ENCODE measurements at places on chromosomes 3 and 15.

DNA sequence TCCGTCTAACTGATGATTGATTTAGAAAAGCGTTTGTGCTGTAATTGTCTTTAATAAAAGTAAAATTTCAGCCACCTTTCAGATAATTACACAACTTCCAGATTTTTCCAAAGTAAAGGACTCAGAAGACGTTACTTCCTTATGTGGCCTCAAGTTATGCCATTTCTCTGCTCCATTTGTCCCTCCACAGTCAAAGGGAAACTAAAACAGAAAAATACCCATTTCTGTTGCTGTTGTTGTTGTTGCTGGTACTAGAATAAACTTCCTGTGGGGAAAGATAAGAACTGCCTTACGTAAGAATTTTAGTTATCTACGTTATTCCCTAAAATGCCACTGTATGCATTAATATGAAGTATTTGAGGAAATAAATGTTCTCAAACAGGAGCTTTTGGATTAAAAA lies 153.9 kb downstream of the P3H2 start:
- DNase-seq: no peak

- no peak for DNase-seq
Measured at GRCh38 chr3:171971919-171972514, 67.4 kb upstream of the FNDC3B start.

DNA sequence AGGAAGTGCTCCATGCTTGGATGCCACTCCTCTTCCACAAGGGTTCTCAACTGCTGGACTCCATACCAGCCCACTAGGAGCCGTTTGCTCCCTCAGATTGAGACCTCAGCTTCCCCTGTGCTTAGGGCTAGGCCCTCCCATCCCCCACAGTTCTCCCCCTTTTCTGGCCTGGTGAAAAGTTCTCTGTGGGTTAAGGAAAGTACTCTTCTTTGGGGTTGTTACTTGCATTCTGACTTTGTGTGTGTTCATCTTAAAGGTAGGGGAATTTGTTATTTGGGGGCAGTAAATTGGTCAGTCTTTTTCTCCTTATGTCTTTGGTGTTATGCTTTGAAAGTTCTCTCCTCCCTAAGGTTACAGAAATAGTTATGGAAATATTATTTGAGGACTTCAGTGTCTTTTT lies 24.0 kb upstream of the APEH start:
- DNase-seq: no peak

GRCh38 chr15:66773129-66773873 lies 71.3 kb downstream of the SMAD6 start:
- DNase-seq: no peak

GRCh38 chr3:98528474-98529346 lies 3.1 kb upstream of the GPR15 start:
- DNase-seq: no peak

- no peak for DNase-seq
Measured at GRCh38 chr3:76525726-76526125, 514.2 kb upstream of the ROBO2 start.

GRCh38 chr3:31530960-31531335 lies 1.8 kb upstream of the STT3B start:
- no peak for DNase-seq

DNA sequence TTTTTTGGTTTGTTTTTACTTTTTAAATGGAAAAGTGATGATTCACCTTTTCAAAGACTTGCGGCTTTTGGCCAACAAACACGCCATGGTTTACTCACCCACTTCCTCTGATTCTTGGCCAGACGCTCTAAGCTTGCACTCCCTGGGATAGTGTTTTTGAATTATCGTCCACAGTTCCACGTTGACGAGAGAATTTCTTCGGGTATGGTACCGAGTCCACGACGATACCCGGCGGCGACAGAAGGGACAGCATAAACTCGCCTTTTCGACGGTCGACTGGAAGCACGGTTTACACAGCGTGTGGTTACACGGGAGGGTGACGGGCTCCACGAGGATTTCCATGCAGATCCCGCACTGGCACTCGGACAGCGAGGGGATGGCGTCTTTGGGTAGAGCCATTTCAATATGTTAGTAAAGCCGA lies 783 bp downstream of the RNF168 start:
- DNase-seq: peak; percentile 48

GRCh38 chr3:183220828-183221227 lies 32.2 kb upstream of the B3GNT5 start:
- DNase-seq: no peak

DNA sequence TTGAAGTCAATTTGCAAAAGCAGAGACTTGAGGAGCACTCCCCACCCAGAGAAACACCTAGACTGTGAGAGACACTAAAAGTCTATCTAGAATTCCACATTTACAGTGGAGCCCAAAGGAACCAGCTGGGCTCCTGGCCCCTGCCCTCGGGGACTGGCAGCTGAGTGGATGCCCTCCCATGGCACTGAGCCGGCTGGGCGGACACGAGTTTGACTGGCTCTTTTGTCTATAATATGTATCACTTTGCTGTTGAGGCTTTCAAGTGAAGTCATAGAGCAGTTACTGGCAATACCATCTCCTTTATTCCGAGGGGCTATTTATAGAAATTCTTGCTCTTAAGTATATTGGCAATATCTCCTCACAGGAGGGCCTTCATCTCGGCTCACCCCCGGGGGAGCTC lies 65.8 kb upstream of the TNFAIP8L3 start:
- no peak for DNase-seq

GRCh38 chr3:72118628-72119027 lies 333.7 kb upstream of the PROK2 start:
- no peak for DNase-seq

All from left ventricle myocardium inferior (tissue), 1 donor.